EH (cell line): ENCODE measurements at places on chromosomes 16 and 17.

GRCh38 chr17:27760069-27760885 is 40.1 kb downstream of the NOS2 start:
- DNase-seq = peak; percentile 42

GRCh38 chr16:85347213-85347591 is 234.9 kb upstream of the CIBAR2 start:
- no peak for DNase-seq

DNA sequence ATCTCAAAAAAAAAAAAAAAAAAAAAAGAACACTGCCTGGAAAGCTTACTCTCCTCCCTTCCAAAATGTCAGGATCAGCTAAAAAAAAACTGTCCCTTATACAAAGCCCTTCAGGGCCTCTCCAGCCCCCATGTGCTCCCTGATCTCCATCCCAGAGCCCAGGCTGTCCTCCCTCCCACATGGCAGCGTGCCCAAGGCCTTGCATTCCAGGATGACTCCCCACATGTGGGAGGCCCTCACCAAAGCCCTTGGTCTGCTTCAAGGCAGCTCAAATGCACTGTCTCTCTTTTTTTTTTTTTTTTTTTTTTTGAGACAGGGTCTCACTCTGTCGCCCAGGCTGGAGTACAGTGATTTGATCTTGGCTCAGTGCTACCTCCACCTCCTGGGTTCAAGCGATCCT is 2.3 kb downstream of the FDXR start:
- peak; percentile 84 for DNase-seq

DNA sequence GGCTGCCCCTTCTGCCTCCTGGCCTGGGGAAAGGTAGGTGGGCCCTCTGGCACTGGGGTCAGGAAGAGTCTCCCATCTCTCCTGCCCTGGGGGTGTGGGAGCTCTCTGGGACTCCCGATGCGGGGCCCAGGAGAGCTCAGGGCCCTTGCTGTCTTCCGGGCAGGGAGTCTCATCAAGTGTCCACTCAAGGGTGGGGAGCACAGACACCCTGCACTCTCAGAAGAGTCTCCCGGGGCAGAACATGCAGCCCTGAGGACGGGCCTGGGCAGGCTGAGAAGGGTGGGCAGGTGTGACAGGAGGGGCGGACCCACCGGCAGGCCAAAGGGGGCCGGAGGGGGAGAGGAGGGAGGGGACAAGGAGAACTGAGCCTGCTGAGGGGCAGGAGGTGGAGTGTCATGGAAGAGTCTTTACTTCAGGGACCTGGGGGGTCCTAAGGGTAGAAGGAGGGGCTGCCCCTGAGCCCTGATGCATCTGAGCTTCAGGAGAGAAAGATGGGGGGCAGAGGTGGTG is 8.4 kb upstream of the PKMYT1 start:
- no peak for DNase-seq

GRCh38 chr17:8041979-8042378 is 3.1 kb downstream of the ALOX15B start:
- no peak for DNase-seq

- peak; percentile 27 for DNase-seq
Observed at GRCh38 chr17:39916918-39917317, 1.5 kb downstream of the GSDMB start.

DNA sequence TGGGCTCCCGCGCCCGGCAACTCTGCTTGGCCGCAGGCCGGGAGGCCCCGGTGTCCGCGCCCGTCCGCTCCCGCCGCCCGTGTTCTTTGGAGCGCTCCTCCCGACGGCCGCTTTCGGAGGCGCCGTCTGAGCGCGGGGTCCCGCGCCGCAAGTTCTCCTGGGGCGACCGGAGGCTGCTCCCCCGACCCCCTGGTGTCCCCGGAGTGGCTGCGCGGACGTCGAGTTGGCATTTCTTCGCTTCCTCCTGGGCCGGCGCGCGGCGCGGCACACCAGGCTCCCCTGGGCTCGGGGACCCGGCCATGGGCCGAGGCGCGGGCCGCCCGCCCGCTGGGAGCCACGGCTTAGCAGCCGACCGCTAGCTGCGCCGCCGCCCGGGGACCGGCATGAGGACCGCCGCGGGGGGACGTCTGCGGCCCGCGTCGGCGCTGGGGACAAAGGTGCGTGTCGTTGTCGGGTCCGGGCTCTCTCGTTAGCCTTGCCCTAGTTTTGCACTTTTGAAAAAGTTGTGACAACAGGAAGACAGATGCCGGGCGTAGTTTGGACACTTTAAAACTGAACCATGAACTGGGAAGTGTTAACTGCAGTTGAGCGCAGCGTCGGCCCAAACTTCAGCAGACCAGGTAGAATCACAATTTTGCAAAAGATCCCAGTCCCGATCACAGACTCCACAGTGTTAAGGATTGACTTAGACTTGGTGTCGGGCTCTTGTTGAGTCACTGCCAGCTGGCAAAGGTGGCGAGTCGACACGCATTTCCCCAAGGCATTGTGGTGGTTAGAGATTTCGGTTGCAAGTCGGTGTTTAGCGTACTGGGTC is 700 bp downstream of the UBN1 start:
- DNase-seq = peak; percentile 66

- DNase-seq = peak; percentile 51
Observed at GRCh38 chr17:28405632-28406472, at the start of gene SLC46A1. Gene SLC46A1, minus strand, starts transcription at chr17:28406212. Its CDS starts 98 bp downstream, at chr17:28406114.

DNA sequence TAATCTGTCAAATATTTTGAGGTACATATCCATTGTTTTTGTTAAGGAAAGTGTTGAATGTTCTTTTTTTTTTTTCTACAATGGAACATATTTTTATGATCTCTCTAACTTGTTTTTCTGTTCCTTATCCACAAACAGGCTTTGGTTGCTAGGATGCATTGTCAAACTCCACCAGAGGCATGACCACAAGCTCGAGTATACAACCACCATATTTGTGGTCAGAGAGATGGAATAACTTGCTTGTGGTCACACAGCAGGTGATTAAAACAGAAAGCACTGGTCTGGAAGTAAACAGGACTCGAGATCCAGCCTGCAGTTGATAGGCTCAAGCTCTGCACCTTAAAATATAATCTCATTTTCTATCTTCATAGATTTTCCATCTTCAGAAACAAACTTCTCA is 105.8 kb upstream of the ADAMTS18 start:
- DNase-seq = no peak

GRCh38 chr17:65487161-65487560 is 74.3 kb downstream of the AXIN2 start:
- DNase-seq = no peak

DNA sequence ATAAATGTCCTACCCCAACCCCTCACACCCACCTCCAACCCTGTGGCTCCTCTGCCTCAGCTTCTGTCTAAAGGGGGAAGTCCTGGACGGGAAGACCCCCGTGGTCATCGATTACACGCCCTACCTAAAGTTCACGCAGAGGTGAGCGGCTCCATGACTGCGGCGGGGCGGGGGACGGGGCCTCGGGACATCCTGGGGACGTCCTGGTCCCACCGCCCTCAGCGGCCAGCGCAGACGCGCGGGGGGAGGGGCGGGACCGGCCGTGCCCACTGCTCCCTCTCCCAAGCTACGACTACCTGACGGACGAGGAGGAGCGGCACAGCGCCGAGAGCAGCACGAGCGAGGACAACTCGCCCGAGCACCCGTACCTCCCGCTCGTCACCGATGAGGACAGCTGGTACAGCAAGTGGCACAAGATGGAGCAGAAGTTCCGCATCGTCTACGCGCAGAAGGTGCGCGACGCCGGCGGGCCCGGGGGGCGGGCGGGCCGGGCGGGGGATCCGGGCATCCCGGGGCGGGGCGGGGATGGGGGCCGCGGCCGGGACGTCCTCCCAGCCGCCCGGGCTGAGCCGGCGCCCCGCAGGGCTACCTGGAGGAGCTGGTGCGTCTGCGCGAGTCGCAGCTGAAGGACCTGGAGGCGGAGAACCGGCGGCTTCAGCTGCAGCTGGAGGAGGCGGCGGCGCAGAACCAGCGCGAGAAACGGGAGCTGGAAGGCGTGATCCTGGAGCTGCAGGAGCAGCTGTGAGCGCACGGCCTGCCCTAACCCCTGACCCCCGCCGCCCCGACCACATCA is 6.7 kb downstream of the RUNDC3A start:
- peak; percentile 28 for DNase-seq

DNA sequence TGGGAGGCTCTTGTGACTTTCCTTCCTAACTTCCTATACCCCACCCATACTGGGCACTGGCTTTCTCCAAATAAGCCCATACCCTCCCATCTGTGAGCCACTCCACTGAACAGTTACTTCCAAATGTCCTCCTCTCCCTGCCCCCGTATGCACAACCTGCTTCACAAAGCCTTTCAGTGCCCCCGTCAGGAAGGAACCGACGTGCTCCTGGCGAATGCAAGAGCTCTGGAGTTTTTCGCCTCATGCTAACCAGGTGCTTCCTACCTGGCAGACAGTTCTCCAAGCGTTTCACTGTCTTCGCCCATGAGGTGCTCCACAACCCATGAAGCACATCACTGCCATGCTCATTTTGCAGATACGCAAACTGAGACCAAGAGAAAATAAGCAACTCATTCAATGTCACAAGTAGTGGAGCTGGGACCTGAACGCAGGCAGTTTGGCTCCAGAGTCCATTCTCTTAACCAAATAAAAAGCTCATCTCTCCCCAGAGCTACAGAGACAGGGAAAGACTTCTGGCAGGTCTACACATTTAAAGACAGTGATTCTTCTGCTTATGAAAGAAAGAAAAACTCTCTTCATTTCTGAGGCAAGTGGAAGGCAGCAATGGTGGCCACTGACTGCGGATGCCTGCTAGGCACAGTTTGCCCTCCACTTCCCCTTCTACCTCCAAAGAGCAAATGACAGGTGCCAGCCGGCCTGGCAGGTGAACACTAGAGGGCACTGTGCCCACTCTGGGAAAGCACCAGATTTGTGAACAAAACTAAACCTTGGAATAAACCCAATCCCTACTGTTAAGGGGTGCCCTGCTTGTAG is 23.8 kb downstream of the SPHK1 start:
- DNase-seq = peak; percentile 53

- DNase-seq = no peak
Observed at GRCh38 chr17:67216578-67217320, 28.2 kb downstream of the HELZ start.

DNA sequence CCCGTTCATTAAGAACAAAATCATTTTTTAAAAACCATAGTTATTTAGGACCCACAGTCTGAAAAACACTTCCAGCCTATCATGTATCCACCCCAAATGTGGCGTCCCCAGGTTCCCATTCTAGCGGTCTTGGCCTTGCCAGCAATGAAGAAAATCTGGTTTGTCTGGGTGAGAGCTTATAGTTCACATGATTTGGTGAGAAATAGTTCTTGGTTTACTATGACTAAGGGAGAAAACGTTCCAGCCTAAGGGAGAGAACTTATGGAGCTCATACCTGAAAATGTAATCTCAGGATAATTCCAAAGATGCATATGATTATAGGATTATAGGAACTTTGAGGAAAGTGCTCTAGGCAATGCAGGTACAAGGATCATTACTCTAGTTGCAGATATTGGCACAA is 4.8 kb downstream of the MARVELD3 start:
- no peak for DNase-seq

DNA sequence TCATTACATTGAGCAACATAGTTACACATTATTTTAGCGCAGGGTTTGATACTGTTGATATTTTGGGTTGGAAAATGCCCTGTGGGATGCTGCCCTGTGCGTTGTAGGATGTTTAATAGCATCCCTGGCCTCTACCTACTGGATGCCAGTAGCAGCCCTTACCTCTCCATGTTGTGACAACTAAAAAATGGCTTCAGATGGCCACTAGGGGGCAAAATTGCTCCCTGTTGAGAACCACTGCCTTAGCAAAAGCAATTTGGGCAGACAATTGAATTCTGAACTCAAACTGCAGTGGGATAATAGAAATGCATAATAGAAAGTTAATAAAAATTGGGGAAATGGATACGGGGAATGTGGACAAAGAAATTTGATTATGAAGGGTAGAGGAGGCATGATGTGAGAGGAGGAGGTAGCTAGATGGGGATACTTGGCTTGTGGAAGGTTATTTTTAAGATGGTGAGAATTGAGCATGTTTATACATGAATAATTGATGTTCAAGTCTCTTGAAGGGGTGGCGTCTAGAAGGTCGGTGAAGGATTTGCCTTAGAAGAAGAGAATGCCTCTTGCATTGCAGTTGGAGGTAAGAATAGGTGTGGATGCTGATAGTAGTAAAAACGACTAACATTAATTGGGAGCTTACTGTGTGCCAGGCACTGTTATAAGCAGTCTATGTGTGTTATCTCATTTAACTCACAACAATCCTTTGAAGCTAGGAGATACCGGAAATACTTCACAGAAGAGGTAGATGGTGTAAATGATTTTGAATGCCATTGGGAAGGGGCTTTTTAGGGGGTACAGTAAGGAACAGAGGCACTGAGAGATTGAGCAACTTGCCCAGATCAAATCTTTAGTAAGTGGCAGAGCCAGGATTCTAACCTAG is 19.0 kb downstream of the HEATR9 start:
- peak; percentile 72 for DNase-seq
